ENCODE measurements at places on chromosomes 11 and 22. TPM values are rescaled to one million over a fixed set of nuclear protein-coding genes. Genes with fewer than 3 reads are reported as not detected.

Gene SLC1A2
- 0.41 TPM for total RNA-seq

Gene ARHGEF17
- 93.3 TPM for total RNA-seq

Gene CD248
- 2.9 TPM for total RNA-seq

Gene BEST1
- total RNA-seq, result 0.08 TPM

DNA sequence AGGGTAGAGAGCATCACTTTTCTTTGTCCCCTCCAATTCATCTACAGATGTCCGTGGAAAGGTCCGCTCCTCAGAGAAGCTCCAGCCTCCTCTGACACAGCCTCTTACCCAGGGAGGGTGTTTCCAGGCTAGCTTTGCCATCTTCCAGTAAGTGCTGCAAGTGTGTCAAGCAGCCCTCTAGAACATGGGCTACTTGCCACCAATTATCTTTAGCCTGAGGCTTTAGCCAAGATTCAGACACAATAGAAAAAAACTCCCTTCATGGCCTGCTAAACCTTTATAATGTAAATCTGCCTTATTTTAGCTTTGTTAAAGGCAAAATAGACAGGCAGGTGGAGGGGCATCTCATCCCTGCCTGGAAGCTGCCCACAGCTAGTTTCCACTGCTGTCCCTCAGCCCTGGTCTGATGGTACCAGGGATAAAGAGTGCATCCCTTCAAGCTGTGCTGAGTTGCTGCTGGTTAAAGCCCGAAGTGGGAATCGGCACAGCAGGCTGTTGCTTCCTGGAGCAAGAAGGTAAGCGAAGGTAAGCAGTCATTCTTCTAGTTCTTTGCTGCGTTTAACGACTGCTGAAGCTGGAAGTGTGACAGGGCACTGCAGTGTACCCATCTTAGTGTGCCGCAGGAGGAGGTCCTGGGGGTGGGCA is 190.1 kb upstream of the E2F8 start:
- peaks cover 4% of the 10 kb centered on the region for H3K27me3 ChIP-seq
- no peaks in the 10 kb centered on the region for H3K36me3 ChIP-seq
- DNase-seq, result no peak
- no peak overlapping the region for H3K4me3 ChIP-seq
- no peaks in the 10 kb centered on the region for H3K4me1 ChIP-seq

GRCh38 chr11:120181376-120181975 is 29.4 kb upstream of the OAF start:
- H3K36me3 ChIP-seq, result peaks cover 4% of the 10 kb centered on the region
- H3K4me1 ChIP-seq, result peaks cover 24% of the 10 kb centered on the region
- H3K27ac ChIP-seq, result no peak overlapping the region
- no peak for DNase-seq
- peaks cover 7% of the 10 kb centered on the region for H3K27me3 ChIP-seq

GRCh38 chr11:96474263-96474662 is 84.5 kb downstream of the JRKL start:
- H3K27ac ChIP-seq, result no peak overlapping the region
- no peaks in the 10 kb centered on the region for H3K36me3 ChIP-seq
- peaks cover 3% of the 10 kb centered on the region for H3K27me3 ChIP-seq
- H3K4me1 ChIP-seq, result no peaks in the 10 kb centered on the region
- DNase-seq, result no peak

DNA sequence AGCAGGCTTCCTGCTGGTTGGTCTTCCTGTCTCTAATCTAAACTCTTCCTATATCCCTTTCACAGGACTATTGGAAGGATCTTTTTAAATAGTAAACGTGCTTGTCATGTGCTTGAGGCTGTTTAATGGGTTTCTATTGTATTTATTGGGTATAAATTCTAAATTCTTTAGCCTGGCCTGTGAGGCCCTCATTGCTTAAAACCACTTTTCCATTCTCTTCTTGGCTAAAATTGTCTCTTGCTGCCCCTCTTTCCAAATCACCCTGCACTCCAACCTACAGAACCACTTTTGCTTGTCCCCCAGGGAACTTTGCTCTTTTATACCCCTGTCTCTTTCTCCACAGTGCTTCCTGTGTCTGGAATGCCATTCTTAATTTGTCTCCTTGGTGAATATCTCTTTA is 46.4 kb upstream of the MUC15 start:
- H3K27me3 ChIP-seq, result no peaks in the 10 kb centered on the region
- no peak overlapping the region for H3K4me3 ChIP-seq
- no peak for DNase-seq
- H3K36me3 ChIP-seq, result no peaks in the 10 kb centered on the region
- H3K27ac ChIP-seq, result peak overlapping the region; percentile 79

DNA sequence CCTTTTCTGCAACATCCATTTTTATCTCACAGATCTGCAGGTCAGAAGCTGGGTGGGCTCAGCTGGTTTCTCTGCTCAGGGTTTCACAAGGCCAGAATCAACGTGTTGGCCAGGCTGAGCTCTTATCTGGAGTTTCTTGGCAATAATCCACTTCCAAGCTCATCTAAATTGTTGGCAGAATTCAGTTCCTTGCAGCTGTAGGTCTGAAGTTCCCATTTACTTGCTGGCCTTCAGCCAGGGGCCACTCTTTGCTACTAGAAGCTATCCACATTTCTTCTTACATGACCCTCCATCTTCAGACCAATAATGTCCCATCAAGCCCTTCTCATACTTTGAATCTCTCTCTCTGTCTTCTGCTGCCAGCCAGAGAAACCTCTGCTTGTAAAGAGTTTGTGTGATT is 103.5 kb downstream of the WNT11 start:
- H3K27ac ChIP-seq, result no peak overlapping the region
- H3K36me3 ChIP-seq, result no peaks in the 10 kb centered on the region
- DNase-seq, result no peak
- peaks cover 3% of the 10 kb centered on the region for H3K27me3 ChIP-seq
- no peak overlapping the region for H3K4me3 ChIP-seq
- peaks cover 6% of the 10 kb centered on the region for H3K4me1 ChIP-seq

- no peak overlapping the region for H3K27ac ChIP-seq
- no peaks in the 10 kb centered on the region for H3K36me3 ChIP-seq
- DNase-seq, result no peak
- H3K4me3 ChIP-seq, result no peak overlapping the region
- H3K4me1 ChIP-seq, result no peaks in the 10 kb centered on the region
These were observed 125.9 kb downstream of the RCN1 start for GRCh38 chr11:32216749-32217148.

- no peak overlapping the region for H3K27ac ChIP-seq
- H3K4me3 ChIP-seq, result no peak overlapping the region
- H3K4me1 ChIP-seq, result no peaks in the 10 kb centered on the region
- no peaks in the 10 kb centered on the region for H3K36me3 ChIP-seq
These were observed 186.6 kb upstream of the UBASH3B start for GRCh38 chr11:122468965-122469364.

- H3K4me1 ChIP-seq, result peaks cover 28% of the 10 kb centered on the region
- no peak overlapping the region for H3K4me3 ChIP-seq
- H3K36me3 ChIP-seq, result no peaks in the 10 kb centered on the region
These were observed 61.4 kb upstream of the ARFGAP3 start for GRCh38 chr22:42918500-42918899.

DNA sequence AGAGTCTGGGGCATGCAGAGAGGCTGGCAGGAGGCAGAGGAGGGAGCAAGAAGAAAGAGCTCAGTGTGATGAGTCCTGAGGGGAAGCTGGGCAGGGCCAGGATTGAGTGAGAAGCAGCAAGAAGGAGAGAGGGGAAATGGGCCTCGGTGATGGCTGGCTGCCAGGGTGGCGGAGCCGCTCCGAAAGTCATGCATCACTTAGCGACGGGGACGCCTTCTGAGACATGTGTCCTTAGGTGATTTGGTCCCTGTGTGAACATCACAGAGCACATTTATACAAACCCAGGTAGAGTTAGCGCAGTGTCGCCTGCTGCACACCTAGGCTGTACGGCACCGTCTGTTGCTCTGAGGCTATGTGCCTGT is 15.1 kb downstream of the TBC1D22A start:
- no peak for DNase-seq
- H3K36me3 ChIP-seq, result peaks cover 9% of the 10 kb centered on the region
- peaks cover 17% of the 10 kb centered on the region for H3K4me1 ChIP-seq
- peaks cover 4% of the 10 kb centered on the region for H3K27me3 ChIP-seq
- no peak overlapping the region for H3K27ac ChIP-seq

DNA sequence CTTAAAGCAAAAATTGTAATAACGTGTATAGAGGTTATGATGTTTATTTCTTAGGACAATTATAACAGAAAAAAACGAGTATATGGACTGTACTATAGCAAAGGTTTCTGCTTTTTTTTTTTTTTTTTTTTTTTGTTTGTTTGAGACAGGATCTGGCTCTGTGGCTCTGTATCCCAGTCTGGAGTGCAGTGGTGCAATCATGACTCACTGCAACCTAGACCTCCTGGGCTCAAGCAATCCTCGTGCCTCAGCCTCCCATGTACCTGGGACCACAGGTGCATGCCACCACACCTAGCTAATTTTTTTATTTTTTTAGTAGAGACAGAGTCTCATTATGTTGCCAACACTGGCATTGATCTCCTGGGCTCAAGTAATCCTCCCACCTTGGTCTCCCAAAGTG is 39.2 kb downstream of the ZFTA start:
- peaks cover 2% of the 10 kb centered on the region for H3K27me3 ChIP-seq
- no peak overlapping the region for H3K4me3 ChIP-seq
- no peak overlapping the region for H3K27ac ChIP-seq
- no peaks in the 10 kb centered on the region for H3K4me1 ChIP-seq

DNA sequence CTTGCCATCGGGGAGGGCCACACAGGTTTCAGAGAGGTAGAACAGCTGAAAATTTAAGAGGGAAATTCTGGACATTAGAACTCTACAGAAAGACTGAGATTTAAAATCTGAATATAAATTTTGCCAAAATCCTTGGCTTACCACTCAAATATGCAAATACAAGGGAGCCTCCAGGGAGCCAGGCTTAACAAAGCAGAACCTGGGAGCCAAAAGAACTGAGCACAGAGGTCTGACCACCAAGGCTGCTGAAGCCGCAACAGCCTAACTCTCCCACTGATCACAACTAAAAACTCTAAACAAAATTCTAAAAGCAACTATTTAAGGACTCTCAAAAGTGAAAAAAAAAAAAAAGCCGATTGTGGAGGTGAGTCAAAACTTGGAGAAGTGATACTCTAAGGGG is 34.3 kb downstream of the IZUMO1R start:
- no peak overlapping the region for H3K27ac ChIP-seq
- no peak overlapping the region for H3K4me3 ChIP-seq
- no peak for DNase-seq
- no peaks in the 10 kb centered on the region for H3K36me3 ChIP-seq
- H3K4me1 ChIP-seq, result no peaks in the 10 kb centered on the region
- H3K27me3 ChIP-seq, result peaks cover 4% of the 10 kb centered on the region

DNA sequence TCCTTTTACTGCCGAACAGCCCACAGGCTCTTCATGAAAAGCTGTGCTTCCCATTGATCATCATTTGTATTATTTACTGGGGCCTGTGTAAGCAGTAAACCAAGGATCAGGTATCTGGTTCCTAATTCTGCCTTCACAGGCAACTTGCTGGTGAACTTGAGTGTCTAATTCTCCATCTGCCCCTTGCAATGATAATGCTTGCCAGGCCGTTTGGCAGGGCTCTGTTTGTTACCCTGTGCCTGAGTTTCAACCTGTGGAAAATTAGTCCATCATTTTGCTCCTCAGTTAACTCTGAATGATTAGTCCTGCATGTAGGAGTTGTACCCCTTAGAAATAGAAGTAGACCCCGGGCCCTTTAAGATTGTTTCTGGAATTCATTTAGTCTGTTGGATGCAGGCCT is 298.4 kb upstream of the CADM1 start:
- H3K36me3 ChIP-seq, result no peaks in the 10 kb centered on the region
- DNase-seq, result no peak
- no peak overlapping the region for H3K4me3 ChIP-seq
- H3K4me1 ChIP-seq, result peaks cover 7% of the 10 kb centered on the region

GRCh38 chr11:108729227-108729871 is 64.5 kb downstream of the DDX10 start:
- H3K4me1 ChIP-seq, result peaks cover 19% of the 10 kb centered on the region
- no peak for DNase-seq
- H3K4me3 ChIP-seq, result no peak overlapping the region
- no peaks in the 10 kb centered on the region for H3K36me3 ChIP-seq

DNA sequence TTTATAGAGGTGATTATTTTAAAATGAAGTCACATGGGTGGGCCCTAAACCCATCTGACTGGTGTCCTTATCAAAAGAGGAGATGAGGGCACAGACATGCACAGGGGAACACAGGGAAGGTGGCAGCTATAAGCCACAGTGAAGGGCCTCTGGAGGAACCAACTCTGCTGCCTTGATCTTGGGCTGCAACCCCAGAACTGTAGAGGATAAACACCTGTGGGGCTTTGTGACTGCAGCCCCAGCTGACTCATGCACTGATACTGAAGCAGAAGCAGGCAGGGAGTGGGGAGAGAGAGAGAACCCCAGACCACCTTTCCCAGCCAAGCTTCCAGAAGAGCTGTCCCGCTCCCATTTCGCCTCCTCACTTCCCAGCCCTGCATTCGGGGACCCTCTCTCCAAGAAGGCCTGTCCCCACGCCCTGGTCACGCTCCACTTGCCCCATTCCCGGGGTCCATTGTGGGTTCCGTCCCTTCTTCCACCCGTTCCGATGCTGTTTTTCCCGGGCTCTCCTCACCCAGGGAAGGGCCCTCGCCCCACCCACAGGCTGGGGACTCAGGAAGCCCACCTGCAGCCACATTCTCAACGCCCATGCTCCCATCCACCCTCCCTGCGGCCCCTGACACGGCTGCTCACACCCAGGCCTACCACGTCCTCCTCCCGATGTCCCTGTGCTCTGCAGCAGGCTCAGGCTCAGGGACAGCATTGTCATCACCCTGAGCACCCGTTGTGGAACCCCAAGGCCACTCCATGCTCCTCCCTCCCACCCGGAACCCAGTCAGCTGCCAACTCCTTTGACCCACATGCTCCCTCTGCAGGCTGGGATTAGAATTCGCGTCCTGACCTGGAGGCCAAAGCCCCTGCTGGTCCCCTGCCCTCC is 90.8 kb upstream of the SHANK2 start:
- H3K27ac ChIP-seq, result no peak overlapping the region
- DNase-seq, result peak; percentile 66
- no peaks in the 10 kb centered on the region for H3K36me3 ChIP-seq
- peaks cover 3% of the 10 kb centered on the region for H3K27me3 ChIP-seq
- H3K4me3 ChIP-seq, result no peak overlapping the region

GRCh38 chr11:705646-706438 is at the start of gene EPS8L2:
EPS8L2 (plus strand) TSS chr11:706231; CDS start chr11:709408, 3,177 bp downstream.
- H3K27ac ChIP-seq, result no peak within 1 kb of the TSS
- H3K36me3 ChIP-seq, result no peaks in the 10 kb centered on the region
- DNase-seq, result no peak
- H3K4me1 ChIP-seq, result peaks cover 2% of the 10 kb centered on the region
- peaks cover 11% of the 10 kb centered on the region for H3K27me3 ChIP-seq
- H3K4me3 ChIP-seq, result no peak within 1 kb of the TSS

- H3K4me3 ChIP-seq, result no peak overlapping the region
- H3K36me3 ChIP-seq, result no peaks in the 10 kb centered on the region
- no peak for DNase-seq
These were observed 121.5 kb downstream of the CCDC34 start for GRCh38 chr11:27241311-27242122.

DNA sequence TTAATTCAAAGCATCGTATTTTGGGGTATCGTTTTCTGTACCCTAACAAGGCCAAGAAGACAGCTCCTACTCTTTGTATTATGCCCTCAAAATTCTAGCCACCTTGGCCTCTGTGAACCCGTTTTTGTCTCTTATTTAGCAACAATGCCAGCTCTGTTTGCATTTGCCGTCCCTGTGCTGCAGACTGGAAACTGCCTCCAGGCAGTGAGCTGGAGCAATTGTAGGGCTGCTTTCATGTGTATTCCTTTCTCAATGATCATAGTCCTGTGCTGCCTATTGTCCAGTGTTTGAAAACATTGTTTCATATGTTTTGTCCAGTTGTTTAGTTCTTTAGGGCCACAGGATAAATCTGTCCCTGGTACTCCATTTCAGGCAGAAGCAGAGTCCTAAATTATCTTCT is 19.9 kb upstream of the BACE1-AS start:
- H3K27ac ChIP-seq, result no peak overlapping the region
- H3K4me1 ChIP-seq, result no peaks in the 10 kb centered on the region
- no peaks in the 10 kb centered on the region for H3K27me3 ChIP-seq
- H3K36me3 ChIP-seq, result peaks cover 15% of the 10 kb centered on the region

Data from endothelial cell (in vitro differentiated cells).